ENCODE measurements at places on chromosomes 12 and 14. TPM values are rescaled to one million over a fixed set of nuclear protein-coding genes. Genes with fewer than 3 reads are reported as not detected.

GRCh38 chr12:26195250-26195640 is at the start of gene SSPN:
Gene SSPN (plus strand): TSS chr12:26195573. CDS start chr12:26195673, 100 bp downstream.
- peak; percentile 80 for DNase-seq

GRCh38 chr12:68479896-68480291 is 130.8 kb upstream of the RAP1B start:
- DNase-seq: no peak

GRCh38 chr14:89409961-89410360 is 7.1 kb downstream of the FOXN3 start:
- DNase-seq: no peak

DNA sequence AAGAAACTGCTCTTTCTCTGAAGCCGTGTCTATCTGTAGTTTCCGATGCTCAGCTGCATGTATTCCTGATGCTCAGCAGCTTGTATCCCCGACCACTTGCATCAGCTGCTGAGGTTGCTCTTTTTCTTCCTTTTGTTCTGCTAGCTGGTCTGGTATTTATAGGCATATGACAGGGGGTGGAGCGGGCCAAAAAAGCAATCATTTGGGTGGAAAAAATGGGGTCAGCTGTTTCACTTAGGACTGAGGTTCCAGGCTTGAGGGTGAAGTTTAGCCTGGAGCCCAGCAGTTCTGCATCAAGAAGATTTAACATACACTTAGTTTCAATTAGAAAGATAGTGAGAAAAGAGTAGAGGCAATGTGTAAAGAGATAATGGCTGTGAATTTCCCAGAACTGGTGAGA is 23.6 kb upstream of the AMN1 start:
- DNase-seq: no peak

GRCh38 chr14:77296155-77296554 is 24.5 kb downstream of the POMT2 start:
- DNase-seq: no peak

- no peak for DNase-seq
Measured at GRCh38 chr12:64893961-64894360, 69.5 kb downstream of the TBC1D30 start.

Gene GALNT8
- total RNA-seq: 1.3 TPM

DNA sequence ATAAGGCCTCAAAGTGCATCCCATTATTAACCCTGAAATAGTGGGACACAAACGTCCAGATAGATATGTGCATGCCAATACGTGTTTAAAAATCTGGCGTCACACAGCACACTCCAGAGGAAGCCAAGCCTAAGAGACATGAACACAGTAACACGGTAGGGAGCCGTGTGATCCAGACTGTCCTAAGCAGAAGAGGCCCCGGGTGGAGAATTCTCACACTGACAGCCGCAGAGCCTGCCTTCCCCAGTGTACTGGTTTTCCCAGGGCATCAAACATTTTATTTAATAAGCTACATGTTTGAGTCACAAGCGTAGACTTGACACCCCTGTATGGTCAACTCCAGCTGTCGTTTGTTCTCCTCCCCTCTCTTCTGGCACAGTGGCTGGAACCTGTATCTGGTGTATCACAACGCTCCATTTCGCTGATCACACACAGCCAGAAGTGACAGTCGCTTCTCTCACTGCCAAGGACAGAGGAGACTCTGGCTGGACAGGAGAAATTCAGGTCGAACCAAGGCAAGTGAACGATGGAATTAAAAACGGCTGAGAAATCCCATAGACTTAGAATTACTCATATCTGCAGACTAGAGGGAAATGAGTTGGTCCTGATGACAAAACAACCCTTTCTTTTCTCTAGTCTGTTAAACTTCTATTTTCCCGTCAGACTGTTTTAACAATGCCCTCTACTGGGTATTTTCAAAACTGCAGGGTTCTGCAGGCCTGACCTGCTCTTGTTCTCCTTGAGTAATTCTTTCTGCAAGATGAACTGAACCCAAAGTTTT is 359.9 kb downstream of the RGS6 start:
- DNase-seq: peak; percentile 19

DNA sequence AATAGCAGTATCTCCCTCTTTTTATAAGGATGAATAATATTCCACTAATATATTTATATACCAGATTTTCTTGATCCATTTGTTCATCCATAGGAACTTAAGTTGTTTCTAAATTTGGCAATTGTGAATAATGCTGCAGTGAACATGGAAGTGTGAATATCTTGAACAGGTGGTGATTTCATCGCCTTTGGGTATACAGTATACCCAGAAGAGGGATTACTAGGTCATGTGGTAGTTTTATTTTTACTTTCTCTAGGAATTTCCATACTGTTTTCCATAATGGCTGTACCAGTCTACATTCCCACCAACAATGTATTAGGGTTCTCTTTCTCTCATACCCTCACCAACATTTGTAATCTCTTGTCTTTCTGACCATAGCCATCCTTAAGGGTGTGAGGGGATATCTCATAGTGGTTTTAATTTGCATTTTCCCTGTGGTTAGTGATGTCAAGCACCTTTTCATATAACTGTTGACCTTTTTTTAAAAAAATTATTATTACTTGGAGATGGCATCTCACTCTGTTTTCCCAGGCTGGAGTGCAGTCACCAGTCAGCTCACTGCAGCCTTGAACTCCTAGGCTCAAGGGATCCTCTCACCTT is 20.5 kb downstream of the PPHLN1 start:
- DNase-seq: no peak

- DNase-seq: no peak
Measured at GRCh38 chr14:78383060-78383459, 212.9 kb downstream of the NRXN3 start.

- no peak for DNase-seq
Measured at GRCh38 chr14:37221073-37221472, 23.3 kb downstream of the MIPOL1 start.

Gene REP15
- total RNA-seq: 1.0 TPM

Gene TNFRSF1A
- total RNA-seq: 92.0 TPM

GRCh38 chr14:80216818-80217217 is 5.5 kb upstream of the DIO2 start:
- DNase-seq: no peak

DNA sequence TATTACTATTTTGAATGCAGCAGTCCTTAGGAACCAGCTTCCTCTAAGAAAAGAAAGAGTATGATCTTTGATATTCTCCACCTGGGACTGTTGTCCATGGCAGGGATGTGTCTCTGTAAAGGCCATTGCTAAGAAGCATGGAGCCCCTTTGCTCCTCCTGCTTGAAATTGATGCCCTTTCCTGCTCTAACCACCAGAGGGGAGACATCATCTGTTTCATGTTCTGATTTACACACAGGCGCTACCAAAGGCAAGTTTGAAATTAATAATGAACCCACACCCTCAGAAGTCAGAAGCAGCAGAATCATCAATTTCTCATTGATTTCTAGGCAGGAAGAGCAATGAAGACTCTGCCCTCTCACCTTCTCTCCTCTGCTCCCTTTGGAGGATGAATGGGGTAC is 253.8 kb downstream of the RMST start:
- DNase-seq: no peak

DNA sequence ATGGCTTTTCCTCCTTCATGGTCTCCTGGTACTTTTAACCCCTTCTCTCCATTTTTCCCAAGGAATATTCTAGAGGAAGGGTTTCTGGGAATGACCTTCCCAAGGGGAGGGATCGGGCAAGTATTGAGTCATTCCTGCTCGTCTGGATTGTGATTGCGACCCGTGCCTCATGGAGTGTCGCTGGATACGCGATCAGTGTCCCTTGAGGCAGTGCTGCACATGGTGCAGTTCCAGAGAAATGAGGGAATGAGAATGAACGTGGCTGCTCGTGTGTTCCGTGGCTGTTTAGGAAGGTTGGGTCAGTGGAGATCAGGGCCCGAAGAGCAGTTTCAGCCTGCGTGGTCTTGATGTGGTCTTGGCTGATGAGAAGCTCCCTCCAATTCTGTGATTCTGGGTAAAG is 234.4 kb downstream of the CACNA1C start:
- no peak for DNase-seq

DNA sequence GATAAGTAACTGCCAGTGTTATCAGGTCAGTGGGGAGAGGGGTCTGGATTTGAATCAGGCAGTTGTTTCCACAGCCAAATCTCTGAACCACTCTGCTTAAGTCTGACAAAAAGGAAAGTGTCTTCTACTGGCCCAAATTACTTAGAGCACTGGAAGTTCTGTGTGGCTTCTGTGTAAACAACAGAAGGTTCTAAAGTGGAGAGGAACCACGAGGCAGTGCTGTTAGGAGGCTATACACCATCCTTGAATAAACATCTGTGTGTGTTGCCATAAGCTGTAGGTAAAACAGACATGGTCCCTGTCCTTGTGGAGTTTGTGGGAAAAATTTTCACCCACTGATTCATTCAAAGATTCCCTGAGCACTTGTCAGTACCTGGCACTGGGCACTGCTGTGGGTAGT is 50.0 kb downstream of the GALNT4 start:
- DNase-seq: no peak

Gene FBXO34
- total RNA-seq: 14.2 TPM

GRCh38 chr12:72978999-72979398 is 706.8 kb downstream of the TRHDE start:
- DNase-seq: no peak

DNA sequence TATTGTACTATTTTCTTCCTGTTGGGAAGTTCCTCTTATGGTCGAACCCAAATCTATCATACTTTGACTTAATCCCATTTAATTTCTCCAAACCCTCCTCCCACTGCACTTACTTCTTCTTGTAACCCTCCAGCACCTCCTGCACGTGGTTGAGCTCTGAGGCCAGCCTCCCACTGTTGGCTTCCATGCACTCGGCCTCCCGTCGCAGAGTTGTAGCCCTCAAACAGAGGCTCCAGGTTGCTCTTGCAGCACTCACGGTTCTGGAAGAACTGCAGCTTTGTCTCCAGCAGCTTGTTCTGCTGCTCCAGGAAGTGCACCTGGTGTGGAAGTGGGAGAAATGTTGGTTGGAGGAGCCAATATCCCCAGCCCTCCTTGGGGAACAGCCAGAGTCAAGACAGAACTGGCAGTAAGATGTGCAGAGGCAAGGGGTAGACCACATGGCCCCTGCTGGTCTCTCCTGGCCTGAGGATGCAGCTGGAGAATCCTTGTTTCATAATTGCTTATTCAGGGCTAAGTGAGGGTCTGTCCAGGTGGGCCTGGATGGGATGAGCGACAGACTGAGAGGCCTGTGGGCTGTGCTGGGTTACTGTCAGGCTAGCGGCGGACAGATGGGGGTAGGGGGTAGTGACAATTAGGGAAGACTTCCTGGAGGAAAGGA is 18.4 kb upstream of the KRT86 start:
- DNase-seq: peak; percentile 11

Gene MGAT4C
- 3.1 TPM for total RNA-seq

DNA sequence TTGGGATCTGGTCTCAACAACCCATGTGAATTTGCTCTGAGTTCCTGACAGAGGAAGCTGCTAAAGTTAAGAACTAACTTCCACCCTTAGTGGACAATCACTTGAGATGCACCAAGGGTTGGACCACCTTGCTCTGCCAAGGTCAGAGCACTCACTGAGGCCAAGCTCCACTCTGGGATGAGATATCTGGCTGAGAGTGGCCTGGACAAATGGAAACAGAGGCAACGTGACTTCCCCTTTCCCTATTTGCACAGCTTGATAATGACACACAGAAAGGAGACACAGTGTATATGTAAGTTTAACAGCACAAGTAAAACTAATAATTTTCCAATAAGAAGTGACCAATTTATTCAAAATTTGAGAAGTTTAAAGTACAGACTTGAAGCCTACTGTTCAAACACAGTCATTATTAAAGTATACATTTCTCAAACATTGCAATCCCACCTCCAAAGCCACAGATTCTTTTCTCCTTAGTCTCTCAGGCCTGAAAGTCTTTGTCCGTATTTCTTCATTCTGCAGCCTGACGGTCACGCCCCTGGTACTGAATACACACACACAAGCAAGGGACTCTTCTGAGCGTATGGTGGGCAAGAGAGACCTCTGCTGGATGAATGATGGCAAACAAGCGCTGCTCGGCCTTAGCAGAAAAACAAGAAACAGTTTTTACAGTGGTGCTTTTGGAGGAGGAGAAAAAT is 28.6 kb downstream of the TMEM30B start:
- DNase-seq: peak; percentile 74

GRCh38 chr12:13223179-13223804 is 26.8 kb downstream of the EMP1 start:
- DNase-seq: no peak

- DNase-seq: peak; percentile 12
Measured at GRCh38 chr12:107131832-107132616, 38.7 kb upstream of the CRY1 start.

DNA sequence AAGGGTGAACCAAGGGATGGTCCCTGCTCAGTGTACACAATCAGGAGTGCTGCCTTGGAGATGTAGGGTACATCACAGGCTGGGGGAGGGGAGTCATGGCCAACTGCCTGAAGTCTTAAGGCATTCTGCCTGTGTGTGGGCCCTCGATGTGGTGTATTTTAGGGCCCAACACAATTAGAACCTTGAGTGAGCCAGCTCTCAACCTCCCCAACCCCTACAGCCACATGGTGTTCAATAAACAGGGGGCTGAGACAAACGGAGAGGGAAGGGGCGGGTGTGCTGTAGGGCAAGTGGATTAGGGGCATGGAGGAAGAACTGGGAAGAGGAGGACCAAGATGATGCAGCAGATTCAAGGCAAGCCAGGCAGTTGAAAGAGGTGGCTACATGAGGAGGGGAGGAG is 8.6 kb upstream of the CHD4 start:
- no peak for DNase-seq

Gene ADAM21
- total RNA-seq: not detected

DNA sequence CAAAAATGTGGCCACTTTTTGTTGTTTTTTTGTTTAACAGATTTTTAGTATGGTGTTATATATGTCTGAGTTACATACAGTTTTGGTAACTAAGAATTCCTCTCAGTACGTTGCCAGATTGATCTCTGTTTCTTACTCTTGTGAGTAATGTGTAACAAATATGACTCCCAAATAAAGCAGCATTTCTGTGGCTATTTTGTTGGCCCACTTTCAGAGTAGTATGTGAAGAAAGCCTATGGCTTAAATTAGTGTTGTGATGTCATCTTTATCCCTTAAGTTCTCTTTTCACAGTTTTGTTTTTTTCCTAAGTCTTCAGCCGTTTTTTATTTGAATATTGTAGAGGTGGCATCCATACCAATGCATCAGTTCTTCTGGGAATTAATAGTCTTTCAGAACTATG is 10.7 kb downstream of the PCNX4 start:
- no peak for DNase-seq

GRCh38 chr14:101620031-101620788 is 58.9 kb downstream of the DIO3 start:
- DNase-seq: no peak

DNA sequence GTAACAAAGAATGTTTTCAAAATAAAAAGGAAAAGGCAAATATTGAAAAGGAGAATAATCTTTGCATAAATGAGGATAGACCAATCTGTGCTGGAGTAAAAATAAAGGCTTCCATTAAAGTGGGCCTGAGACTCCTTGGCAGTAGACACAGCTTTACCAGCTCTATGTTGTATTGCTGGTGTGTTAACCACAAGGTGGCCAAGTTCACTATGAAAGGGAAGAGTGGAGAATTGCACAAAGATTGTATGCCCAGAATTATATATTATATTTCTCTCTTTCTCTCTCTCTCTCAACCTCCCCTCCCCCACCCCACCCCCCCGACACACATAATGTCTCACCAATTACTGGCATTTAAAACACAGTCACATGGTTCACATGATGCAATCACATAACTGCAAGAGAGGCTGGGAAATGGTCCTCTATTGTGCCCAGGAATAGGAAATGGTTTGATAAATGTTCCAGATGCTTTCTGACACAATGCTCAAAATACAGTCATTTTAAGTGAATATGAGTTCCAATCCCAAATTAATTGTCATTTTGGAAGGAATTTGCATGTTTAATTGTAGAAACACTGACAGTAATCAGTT is 222.6 kb upstream of the SYT1 start:
- no peak for DNase-seq
